Anterior cingulate cortex (tissue), 58 donors: ENCODE measurements at places on chromosomes 7 and 10.

DNA sequence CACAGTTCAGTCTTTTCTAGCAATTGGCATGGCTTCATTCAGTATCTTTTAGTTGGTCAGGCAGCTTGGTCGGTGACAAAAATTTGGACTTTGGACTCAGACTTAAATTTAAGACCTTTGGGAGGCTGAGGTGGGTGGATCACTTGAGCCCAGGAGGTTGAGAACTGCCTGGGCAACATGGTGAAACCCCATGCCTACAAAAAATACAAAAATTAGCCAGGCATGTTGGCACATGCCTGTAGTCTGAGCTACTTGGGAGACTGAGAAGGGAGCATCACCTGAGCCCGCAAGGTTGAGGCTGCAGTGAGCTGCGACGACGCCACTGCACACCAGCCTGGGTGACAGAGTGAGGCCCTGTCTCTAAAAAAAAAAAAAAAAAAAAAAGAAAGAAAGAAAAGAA is 19.5 kb upstream of the ITPRID1 start:
- DNase-seq, result no peak

DNA sequence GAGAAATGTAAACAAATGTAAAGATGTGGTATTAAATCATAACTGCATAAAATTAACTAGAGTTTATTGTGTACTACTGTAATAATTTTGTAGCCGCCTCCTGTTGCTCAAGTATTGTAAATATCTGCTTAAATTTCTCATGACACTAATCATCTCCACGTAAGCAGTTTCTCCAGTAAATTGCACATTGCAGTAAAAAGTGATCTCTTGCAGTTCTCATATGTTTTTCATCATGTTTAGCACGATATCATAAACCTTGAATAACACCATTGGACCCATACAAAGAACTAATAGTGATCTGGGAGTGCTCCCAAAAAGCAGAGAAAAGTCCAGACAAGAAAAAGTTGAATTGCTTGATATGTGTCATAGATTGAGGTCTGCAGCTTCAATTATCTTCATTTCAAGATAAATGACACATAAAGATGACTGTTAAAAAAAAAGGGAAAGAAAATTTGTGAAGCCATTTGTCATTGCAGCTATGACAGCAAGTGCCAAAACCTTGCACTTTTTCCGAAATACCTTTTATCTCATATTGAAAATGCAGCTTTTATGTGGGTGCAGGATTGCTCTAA is 15.3 kb downstream of the LIPA start:
- DNase-seq, result no peak

- DNase-seq, result no peak
Measured at GRCh38 chr7:152751449-152752141, 8.0 kb upstream of the ACTR3B start.

DNA sequence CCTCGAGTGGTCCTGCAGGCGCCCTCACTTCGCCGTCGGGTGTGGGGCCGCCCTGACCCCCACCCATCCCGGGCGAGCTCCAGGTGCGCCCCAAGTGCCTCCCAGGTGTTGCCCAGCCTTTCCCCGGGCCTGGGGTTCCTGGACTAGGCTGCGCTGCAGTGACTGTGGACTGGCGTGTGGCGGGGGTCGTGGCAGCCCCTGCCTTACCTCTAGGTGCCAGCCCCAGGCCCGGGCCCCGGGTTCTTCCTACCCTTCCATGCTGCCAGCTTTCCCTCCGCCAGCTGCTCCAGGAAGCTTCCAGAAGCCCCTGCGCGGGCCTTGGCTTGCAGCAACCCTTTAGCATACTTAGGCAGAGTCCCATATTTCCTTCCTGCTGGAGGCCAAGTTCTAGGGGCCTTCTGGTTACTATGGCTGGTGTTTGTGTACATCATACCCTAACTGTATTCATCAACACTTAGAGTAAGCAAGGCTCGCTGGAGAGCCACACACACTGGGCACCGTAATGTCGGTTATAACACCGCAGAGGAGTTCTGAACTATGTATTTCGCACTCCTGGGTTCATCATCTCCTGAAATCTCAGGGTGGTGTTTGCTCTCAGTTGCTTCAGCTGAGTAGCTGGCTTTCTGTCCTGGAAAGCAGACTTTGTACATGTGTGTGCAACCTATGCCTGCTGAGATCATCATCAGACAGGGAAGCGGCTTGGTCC is 471 bp downstream of the MGMT start:
- DNase-seq, result no peak

DNA sequence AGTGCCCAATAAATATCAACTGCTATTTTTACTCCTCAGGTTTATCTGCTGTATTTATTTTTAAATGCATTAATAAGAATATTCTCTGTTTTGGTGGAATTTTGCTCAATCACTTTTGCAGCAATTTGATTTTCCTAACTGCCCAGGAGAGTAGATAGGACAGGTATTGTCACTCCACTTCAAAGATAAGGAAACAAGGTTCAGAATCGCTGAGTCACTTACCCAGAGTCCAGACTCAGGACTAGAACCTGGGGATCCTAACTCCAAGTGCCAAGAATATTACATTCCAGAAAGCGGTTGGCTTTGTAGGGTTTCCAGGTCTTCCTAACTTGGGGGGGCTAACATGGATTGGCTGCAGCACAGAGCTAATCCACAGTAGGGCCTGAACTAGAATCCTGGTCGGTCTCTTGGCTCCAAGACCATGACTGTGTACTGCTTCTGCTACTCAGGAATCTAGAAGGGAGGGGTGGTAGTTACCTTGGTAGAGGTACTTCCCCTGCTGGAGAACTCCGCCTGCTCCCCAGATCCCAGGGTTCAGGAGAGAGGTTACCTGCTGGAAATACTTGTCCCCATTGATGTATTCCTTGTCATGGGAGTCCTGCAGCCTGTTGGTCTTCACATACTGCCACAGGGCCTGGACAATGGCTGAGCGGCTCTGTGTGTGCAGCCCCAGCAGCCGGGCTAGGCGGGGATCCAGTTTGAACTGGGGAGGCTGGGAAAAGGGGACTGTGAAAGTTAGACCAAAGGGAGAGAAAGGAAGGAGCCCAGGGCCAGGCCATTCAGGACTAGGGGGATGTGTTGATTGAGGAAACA is 7.3 kb downstream of the SMARCD3 start:
- DNase-seq, result no peak
